ENCODE measurements at places on chromosomes 11 and 22.

- DNase-seq: no peak
Measured at GRCh38 chr11:73426219-73426850, 50.1 kb downstream of the RELT start.

- DNase-seq: no peak
Measured at GRCh38 chr11:127640561-127641451, 640.2 kb upstream of the KIRREL3 start.

GRCh38 chr22:39622881-39623367, 52.4 kb downstream of the CACNA1I start:
- DNase-seq: no peak

DNA sequence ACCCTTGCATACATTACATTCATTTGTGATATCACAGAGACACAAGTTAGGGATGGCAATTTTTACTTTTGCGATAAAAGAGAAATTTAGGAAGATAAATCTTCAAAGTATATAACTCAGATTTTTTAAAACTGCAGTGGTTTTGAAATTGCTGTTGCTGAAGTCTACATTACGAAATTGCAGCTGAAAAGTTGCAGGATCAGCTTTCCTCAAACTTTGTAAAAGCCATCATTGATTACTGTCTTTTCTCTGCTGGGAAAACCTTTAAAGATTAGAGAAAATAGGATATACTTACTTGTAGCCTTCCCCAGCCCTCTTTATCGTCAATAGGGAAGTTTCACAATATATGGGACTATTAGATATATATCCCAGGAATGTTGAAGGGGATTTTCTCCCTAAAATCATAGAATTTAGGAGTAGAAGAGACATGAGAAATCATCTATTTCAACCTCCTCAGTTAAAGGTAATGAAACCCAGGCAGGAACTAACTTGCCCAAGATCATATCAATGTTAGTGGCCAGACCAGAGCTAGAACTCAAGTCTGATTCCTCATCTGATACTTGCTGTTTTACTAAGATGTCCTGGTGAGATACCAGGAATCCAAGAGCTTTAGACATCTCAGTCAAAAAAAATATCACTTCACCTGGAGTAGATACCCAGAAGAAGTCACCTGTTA, 10.4 kb upstream of the AGBL2 start:
- DNase-seq: no peak

All from H4 (cell line).